ENCODE measurements at places on chromosomes 11 and 22.

DNA sequence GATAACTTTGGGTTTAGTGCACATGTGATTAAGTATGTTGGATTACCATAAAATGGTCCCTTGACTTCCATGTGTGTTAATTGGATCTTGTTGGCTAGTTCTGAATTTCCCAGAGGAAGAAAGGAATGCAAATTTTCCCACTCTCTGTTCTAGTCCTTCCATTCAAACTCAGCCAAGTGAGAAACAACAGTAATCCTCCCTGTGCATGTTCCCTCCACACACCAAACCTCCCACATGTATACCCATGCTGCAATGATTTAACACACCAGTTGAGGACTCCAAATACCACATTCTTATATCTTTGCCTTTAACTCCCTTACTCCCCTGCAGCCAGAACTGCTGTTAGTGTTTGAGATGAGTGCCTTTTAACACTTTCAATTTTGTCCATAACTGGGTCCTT, 1158.9 kb downstream of the DLG2 start:
- no peak for DNase-seq

DNA sequence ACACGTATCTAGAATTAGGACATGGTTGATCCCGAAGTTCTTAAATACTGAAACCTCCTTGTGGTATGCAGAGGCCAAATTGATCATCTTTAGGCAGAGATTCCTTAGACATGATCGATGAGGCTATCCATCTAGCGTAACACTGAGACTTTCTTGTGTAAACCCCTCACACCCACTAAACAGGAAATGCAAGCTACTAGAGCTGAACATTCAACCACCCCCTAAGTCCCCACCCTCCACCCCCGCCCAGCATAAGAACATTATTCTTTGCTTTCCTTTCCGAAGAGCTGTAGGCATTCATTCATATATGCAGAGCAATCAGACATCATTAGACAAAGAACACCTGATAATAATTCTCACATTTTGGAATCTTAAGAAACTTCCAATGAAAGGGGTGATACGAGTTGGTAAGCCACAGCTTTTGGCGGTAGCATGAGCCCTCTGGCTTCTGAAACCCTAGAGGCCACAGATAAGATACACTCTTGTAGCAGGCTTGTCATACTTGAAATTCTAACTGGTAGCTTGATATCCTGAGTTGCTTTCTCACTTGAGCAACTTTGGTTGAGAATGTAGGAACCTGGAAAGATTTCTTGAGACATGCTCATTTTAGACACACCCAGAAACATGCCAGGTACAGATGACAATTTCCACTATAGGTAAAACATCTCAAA, 42.2 kb downstream of the FLI1 start:
- DNase-seq: peak; percentile 24

DNA sequence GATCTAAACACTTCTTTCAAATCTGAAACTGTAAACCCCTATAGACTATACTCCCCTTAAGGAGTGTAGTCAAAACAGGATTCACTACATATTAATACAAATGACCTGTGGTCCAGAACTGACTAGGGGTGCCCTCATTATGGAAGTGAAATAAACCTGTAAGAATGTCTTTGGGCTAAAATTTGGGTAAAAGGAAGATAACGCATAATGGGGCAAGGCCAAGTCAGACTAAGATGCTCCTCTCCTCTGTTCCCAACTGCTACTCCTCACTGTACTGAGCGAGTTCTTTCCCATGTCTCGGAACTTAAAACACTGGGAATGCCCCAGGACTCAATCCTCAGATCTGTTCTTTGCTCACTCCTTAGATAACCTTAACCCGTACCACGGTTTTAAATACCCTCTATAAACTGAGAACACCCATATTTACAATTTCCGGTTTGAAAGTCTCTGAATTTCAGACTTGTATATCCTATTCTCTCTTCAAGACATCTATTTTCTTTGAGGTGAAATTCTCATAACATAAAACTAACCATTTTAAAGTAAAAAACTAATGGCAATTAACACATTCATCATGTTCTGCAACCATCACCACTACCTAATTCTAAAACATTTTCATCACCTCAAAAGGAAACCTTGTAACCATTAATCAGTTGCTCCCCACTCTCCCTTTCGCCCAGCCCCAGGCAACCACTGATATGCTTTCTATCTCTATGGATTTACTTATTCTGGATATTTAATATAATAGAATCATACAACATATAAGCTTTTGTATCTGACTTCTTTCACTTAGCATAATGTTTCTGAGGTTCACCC, 4.0 kb downstream of the THAP12 start:
- DNase-seq: no peak

GRCh38 chr22:50019316-50019715, 6.8 kb upstream of the IL17REL start:
- no peak for DNase-seq

GRCh38 chr22:48494256-48494967, 1333.3 kb downstream of the BRD1 start:
- DNase-seq: no peak

DNA sequence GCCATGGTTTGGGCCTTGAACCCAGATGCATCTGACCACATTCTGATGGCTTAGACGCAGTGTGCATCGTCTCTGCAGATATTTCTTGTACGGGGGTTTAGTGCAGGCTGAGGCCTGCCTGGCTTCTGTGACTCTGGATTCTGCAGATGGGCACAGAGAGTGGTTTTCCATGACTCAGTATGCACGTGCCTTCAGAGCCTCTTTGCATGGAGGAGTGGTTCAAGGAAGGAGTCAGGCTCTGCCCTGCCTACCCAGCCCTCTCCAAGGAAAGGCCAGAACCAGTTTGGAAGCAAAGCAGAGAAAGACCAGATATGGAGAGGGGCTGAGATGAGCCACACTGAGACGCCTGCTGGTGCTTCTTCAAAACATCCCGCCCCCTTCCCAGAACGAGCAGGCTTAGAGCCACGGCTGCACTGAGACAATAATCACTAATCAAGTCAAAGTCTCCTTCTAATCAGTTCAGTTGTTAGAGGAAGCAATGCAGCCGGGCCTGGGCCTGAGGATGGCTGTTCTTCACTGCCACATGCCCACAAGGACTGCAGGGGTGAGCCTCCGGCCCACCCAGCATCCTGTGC, 308.9 kb downstream of the NXPE2 start:
- DNase-seq: no peak

- no peak for DNase-seq
Observed at GRCh38 chr22:39409516-39410029, 10.0 kb downstream of the TAB1 start.

DNA sequence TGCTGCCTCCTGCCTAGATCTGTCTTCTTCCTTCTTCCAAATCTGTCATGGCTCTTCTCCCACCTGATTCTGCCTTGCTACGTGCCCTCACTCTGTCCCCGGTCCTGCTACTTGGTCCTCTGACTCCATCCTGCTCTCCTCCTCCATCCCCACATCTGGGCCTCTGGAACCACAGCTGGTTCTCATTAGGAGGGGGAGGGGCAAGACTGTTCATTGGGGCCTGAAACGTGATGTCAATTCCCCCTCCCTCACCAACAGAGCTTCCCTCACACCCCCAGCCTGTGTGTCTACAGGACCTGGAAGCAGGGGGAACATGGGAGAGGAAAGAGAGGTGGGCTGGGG, 9.1 kb downstream of the DCHS1 start:
- DNase-seq: no peak

GRCh38 chr11:100681064-100681502, 6.0 kb upstream of the ARHGAP42 start:
- peak; percentile 14 for DNase-seq

DNA sequence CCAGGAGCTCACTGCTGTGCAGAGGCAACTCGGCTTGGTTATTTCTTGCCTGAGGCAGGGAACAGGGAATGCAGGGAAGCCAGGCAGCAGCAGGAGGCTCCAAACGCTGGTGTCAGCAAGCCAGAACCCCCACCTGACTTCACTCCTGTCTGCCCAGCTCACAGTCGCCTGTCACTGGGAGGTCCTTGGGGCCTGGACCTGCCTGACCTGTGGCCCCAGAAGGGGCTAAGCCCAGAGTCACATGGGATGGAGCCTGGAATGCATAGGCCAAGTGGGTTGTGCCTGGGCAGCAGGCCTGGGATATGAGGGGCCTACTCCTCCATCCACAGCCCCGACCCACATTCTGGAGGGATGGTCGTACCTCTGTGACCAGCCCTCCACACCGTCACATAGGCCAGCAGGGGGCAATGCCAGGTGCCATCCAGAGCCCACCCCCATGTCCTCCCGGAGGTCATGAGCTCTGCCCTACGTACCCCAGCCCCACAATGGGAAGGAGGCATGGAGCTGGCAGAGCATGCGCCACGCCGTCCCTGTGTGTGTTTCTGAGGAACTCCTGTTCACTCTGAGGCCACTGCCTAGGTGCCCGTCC, 5.2 kb downstream of the RASSF7 start:
- DNase-seq: no peak

DNA sequence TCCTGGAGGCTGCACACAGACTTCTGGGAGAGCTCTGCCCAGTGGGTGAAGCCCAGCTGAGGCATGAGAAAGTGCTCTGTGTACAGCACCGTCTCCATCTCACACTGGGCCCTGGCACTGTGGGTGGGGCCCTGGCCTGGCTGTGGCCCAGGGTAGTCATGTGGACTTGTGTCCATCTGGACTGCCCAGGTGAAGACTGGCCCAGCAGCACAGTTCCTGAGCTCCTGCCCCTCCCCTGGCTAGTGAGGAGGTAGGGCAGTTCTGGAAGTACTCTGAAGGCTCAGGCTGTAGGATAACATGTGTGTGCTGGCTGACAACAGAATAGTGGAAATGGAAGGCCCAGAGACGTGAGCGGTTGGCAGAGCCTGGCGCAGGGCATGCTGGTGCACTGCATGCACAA, 35.4 kb downstream of the RSPH14 start:
- no peak for DNase-seq

GRCh38 chr11:73248526-73249185, 23.5 kb upstream of the P2RY6 start:
- DNase-seq: no peak

GRCh38 chr11:8831861-8832260, 79.1 kb upstream of the AKIP1 start:
- DNase-seq: no peak

DNA sequence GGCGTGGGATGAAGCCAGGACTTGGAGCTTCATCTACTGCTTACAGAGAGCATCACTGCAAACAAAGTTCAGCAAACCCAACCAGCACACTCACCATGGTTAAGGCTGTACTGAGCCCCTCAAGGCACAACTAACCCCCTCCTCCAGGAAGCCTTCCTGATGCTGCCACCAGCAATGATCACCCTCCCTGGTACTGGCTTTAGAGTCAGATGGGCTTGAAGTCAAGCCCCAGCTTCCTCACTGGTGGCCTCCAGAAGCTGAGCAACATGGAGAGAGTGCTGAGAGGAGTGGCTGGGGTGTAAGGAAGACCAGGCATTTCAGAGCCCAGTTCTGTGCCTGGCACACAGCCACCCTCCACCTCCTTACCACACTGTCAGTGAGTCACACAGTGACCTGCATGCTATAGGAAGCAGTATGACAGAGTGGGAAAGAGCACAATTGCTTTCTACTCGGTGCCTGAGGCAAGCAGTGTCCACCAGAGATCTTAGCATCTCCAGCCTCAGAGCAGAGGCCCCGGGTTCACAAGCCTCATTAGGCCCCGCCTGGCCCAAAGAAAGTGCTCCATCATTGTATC, 24.7 kb upstream of the BAIAP2L2 start:
- DNase-seq: no peak

Measured in CD4-positive, alpha-beta T cell treated with Interleukin-1 beta for 1 hour (primary cell).